RWPE2 (cell line): ENCODE measurements at places on chromosomes 2 and 18.

GRCh38 chr2:143877876-143878530 lies 641.9 kb downstream of the ZEB2 start:
- no peak for DNase-seq

DNA sequence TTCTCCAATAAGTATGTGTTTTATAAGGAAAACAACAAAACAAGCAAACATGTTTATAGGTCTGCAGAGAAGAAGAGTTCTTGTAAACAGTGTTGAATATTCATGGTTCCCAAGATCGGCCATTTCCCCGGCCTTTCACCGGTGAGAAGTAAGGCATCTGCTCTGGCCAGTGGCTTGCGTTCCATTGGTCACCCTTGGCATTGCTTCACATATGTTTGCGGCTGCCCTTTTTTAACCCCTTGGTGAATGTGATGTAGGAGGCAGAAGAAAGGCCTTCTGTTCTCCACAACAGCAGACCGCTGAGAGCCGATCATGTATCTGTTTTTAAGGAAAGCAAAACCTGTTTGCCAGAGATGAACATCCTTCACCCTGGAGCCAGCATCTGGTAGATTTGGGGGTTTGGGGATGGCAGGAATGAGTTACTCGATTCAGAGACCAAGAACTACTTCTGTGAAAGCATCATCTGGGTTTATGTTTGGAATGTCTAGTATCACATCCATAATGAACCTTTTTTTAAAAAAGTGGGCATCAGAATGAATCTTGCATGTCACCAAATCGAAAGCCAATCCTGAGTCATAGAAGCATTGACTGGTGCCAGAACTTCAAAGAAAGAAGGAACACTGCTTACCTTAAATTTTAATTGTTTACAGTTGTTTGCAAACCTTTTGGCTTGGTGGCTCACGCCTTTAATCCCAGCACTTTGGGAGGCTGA lies 112.3 kb downstream of the AGAP1 start:
- DNase-seq: no peak

GRCh38 chr2:9830685-9831410 lies 12.4 kb upstream of the TAF1B start:
- no peak for DNase-seq

DNA sequence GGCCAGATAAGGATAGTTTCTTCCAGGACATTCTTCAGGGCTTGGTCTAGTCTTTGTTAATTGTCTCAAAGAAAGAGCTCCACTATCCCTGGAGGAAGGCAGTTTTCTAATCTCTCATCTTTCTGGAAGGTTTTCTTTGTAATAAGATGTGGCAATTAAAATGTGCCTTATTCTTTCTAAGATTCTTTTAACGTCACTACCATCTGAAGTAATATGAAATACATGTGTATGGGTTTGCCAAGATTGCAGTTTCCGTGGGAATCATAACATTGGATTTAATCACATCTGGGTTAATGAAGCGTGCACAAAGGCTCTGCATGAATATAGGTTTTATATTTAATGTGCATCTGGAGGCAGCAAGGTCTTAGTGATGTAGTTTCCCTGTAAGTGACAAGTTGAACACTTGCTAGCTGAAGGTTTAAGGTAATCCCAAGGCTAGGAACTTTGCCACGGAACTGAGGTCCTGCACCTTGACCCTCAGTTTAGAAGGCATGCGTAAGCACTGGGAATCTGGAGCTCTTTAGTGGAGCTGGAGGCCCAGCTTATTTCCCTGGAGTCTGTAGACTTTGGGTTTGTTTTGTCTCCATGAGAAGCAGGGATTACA lies 25.7 kb downstream of the DIS3L2 start:
- no peak for DNase-seq

DNA sequence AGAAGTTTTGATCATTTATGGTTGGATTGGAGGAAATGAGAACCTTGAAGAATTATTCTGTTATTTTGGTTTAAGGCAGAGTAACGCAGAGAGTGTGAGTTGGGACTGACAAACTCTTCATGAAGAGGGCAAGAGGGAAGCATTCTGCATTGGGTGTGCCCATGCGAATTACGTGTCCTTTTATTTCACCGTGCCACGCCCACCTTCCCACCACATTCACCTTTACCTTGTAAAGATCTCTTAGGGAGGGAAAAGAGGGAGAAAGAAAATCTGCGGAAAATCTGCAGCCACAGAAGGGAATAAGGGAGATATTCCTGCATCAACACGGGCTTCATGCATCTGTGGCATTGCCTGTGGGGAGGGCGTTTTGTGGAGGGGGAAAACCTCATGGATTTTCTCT lies 31.8 kb downstream of the SLC9A4 start:
- DNase-seq: no peak

DNA sequence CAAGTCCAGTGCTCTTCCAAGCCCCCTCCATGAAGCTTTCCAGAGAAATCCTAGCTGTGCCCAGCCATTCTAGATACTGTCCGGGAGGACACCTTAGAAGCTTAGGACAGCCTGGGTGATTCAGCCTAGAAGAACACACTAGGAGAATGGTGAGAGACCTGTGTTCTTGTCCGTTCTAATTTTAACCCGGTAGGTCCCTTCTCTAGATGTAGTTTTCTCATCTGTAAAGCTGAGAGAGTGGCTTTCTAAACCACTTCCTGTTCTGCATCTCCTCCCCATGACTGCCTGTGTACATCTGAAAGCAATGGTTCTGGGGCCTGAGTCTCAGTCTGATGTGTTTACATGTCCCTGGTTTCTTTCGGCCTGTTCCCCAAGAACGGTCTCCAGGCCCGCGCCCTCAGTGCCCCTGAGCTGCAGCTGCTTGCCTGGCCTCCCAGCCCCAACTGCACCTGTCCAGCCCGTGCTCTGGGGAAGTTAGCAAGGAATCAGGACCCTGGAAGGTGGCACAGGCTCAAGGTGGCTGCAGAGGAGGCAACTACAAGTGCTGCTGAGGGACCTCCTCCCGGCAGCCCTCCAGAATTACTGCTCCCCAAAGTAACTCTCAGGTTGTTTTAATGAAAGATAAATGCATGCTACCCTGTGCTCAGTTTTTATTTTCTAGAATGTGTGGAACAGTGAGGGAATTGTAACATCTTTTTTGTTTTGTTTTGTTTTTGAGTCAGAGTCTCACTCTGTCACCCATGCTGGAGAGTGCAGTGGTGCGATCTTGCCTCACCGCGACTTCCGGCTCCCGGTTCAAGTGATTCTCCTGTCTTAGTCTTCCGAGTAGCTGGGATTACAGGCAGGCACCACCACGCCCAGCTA lies 105.9 kb downstream of the LBH start:
- DNase-seq: no peak

DNA sequence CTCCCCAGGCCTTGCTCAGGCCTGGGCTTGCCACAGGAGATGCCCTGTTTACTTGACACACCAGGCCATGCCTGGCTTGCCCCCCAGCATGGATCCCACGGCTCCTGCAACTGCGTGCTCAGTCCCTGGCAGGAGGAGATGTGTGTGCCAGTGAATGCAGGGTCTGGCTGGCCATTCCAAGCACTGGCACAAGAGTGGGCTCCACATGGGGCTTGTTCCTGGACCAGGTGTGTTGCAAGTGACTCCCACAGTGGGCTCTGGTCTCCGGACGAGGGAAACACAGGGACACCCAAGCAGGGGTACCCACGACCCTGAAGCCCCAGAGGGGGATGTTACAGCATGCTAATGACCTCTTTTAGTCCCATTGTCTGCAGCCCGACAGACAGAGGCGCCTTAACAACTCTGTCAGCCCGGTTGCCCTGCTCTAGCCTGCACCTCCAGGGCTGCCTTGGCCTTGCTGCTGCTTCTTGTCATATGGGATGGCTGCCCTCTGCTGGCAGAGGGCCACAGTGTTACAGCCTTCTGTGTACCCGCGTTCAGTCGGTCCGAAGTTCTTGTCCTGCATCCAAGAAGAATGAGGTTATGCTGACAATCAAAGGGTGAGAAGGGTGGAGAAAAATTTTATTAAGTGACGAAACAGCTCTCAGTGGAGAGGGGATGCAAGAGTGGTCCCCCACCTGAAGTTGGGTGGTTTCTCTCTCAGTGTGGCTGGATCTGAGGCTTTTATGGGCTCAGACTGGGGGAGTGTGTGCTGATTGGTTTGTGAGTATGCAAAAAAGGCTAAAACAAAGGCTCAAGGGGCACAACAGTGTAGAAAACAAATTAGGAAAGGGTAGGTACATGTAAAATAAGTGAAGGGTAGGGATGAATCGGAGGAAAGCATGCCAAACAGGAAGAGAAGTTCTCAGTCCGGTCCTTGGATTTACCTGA lies 180.4 kb downstream of the MBD5 start:
- DNase-seq: peak; percentile 52

GRCh38 chr18:79042276-79042675 lies 26.9 kb upstream of the ATP9B start:
- DNase-seq: no peak

DNA sequence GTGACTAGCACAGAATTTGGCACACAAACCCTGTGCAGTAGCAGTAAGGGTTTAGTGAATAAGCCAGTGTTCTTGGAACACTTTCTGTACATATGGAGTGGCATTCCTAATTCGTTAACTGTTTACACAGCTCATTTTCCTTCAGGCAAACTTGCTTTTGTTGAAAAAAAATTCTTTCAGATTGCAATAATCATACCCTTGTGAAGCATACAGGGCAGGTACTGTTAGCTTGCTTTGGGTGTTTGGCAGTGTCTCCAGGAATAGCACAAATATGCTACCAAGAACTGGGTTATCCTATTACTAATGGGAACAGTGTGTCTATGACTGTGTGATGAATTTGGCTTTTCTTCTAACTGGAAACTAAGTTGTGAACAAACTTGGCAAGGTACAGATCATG lies 33.4 kb downstream of the UGP2 start:
- DNase-seq: no peak

DNA sequence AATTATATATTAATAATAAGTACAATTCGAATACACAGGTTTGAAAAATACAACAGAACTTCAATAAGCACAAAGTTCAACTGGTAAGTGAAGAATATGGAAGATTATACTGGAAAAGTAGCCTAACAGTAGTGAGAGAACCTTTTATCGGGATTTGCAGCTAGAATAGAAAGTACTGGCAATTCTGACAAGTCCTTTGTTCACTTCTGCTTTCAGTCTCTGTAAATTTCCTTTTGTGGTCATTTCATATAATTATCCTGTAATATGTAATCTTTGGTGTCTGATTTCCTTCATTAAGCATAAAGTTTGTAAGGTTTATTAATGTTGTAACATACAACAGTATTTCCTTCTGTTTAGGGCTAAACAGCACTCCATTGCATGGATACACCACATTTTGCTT lies 67.2 kb downstream of the CUL3 start:
- DNase-seq: no peak

GRCh38 chr2:239391286-239392071 lies 9.3 kb downstream of the HDAC4 start:
- no peak for DNase-seq
